ENCODE measurements at places on chromosomes 1 and 21.
A peak's percentile ranks its signal among the peaks of the same experiment; 100 is the strongest.

GRCh38 chr1:232854798-232855159, 49.6 kb downstream of the MAP10 start:
- DNase-seq, result no peak

GRCh38 chr1:15501208-15502032, 22.6 kb downstream of the CASP9 start:
- DNase-seq, result peak; percentile 68

- no peak for DNase-seq
Observed at GRCh38 chr1:203089651-203090045, 3.8 kb upstream of the MYOG start.

GRCh38 chr1:39573736-39574624, 2.6 kb downstream of the PABPC4 start:
- no peak for DNase-seq

DNA sequence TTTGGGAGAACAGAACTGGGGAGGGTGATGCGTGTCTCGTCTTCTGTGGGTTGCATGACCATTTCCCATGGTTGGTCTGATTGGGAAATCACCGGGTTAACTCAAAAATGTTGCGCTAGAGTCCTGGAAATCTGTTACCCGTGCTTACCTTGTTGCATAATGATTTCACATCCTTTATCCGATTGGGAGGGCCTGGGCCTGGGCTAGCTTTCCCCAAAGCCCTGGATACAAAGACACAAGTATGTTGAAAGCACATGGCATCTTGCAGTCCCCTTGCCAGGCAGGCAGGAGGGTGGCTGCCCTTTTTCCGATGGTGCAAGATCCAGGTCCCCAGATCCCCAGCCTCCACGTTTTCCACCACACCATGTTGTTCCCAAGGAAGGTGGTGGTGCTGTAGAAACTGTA, 582 bp downstream of the TRPM2 start:
- no peak for DNase-seq

- DNase-seq, result no peak
Observed at GRCh38 chr21:37459575-37459974, 93.0 kb downstream of the DYRK1A start.

DNA sequence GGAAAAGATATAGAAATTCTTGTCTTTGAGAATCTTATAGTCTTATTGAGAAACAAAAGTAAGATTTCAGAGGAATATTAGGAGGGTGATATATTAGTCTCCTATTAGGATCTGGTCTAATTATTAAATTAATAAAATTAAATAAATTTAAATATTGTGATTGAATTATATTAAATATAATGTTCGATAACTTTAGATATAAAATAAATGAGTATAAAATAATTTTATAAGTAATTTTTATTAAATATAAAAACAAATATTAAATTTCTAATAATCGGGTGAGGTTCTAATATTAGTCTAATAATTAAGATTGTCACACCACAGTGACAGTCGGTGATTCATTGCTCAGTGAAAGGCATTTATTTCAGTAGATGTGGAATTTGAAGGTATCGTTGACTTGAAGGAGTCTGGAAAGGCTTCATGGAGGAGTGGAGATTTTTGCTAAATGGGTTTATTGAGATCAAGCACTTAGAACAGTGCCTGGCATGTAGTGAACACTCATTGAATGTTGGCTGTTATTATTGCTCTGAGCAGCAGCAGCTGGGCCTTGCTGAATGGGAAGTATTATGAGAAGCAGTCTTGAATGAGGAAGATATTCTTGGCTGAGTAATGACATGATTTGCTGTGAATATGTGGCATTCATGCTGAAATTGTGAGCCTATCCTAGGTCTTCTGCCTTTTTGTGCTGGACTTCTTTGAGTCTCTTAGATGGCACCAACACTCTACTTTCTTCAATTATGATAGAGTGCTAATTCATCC, 74.6 kb downstream of the USP25 start:
- DNase-seq, result no peak

DNA sequence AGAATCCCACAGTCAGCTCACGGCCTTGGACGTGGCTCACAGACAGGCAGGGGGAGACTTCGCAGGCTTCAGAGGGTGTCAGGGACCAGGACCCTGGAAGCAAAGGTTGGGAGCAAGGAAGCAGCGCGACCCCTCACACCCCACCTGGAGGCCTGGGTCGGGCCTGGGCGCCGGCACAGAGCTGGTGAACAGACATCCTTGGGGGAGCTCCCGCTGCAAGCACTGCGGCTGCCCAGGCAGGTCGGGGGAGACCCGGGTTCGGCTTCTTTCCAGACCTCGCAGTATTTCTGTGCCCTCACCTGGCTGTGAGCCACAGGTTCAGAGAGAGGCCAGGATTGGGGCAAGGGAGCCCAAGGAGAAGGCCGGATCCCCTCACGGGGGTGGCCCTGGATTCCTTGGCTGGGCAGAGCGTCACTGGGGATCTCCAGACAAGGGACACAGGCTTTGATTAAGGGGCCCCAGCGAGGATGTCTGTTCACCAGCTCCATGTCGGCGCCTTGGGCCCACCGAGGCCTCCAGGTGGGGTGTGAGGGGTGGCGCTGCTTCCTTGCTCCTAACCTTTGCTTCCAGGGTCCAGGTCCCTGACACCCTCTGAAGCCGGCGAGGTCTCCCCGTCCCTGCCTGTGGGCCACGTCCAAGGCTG, 37.9 kb upstream of the TSPEAR start:
- DNase-seq, result no peak

GRCh38 chr1:203771901-203772301, 6.9 kb downstream of the LAX1 start:
- no peak for DNase-seq
